ENCODE measurements at places on chromosomes 16 and 17.
A peak's percentile ranks its signal among the peaks of the same experiment; 100 is the strongest.

- no peak for DNase-seq
Observed at GRCh38 chr16:15597822-15598647, 44.9 kb downstream of the MARF1 start.

- DNase-seq, result no peak
Observed at GRCh38 chr17:68296217-68297191, 5.2 kb downstream of the ARSG start.

- DNase-seq, result no peak
Observed at GRCh38 chr17:81863833-81864768, 3.8 kb upstream of the P4HB start.

GRCh38 chr16:68202091-68202519 lies 33.8 kb downstream of the ESRP2 start:
- DNase-seq, result no peak

GRCh38 chr16:67506468-67506867 lies 22.2 kb upstream of the RIPOR1 start:
- DNase-seq, result no peak

DNA sequence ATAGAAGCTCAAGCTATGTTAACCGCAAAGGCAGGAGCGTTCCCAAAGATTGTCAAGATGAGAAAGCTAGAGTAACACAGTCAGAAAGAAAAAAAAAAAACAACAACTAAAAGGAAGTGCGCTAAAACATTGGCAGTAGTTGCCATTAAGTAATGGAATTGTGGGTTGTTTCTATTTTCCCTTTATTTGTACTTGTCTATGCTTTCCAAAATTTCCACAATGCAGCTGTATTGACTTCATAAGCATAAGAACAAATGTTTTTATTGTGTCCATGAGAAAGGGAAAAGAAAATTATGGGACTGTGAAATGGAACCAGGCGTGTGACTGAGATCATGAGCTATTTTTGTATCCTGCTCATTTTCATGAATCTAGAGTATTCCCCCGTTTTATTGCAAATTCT lies 153.4 kb downstream of the TMEM114 start:
- no peak for DNase-seq

- DNase-seq, result no peak
Observed at GRCh38 chr17:5238333-5238732, 3.7 kb upstream of the SCIMP start.

DNA sequence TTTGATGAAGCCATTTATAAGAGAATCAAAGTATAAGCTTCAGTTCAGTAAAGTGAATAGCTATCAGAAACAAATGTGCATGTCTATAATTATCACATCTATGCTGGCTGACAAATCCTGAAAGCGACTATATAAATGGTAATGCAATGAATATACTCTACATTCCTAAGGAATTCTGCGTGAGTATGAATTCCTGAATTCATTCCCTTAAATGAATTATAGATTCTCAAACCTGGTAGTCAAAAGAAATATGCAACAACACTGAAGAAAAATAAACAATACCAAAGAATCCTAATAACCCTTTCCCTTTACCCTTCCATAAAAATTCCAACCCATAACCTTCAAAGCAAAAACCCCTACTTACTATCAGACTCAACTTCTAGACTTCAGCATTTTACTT lies 416.6 kb upstream of the PMFBP1 start:
- no peak for DNase-seq

DNA sequence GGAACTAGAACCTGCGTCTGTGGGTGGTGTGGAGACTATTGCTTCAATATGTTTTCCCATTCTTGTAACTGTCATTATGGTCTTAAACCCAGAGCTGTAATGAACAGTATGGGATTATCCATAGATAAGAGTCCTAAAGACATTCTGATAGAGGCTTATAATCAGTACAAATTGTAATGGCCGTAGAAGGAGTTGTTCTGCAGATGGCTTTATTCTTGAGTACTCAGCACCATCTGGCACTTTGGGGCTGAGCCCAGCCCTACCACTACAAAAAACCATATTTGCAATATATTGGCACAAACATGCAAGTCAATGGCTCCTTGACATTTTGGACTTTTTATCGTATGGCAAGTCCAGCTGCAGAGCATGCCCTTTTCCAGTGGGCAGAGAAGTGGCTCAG lies 150.0 kb downstream of the HS3ST4 start:
- DNase-seq, result no peak

GRCh38 chr17:76657505-76658241 lies 14.1 kb upstream of the ST6GALNAC1 start:
- no peak for DNase-seq

GRCh38 chr16:50326835-50327465 lies 41.8 kb downstream of the BRD7 start:
- peak; percentile 14 for DNase-seq

- DNase-seq, result no peak
Observed at GRCh38 chr17:72811976-72812687, 280.4 kb downstream of the SLC39A11 start.

- no peak for DNase-seq
Observed at GRCh38 chr17:35097776-35098175, 21.9 kb downstream of the RAD51D start.

- DNase-seq, result no peak
Observed at GRCh38 chr16:52671590-52671989, 124.6 kb upstream of the TOX3 start.

- no peak for DNase-seq
Observed at GRCh38 chr17:22506231-22506630, 813.9 kb downstream of the KCNJ18 start.

GRCh38 chr16:19499006-19499405 lies 22.9 kb downstream of the GDE1 start:
- DNase-seq, result no peak

DNA sequence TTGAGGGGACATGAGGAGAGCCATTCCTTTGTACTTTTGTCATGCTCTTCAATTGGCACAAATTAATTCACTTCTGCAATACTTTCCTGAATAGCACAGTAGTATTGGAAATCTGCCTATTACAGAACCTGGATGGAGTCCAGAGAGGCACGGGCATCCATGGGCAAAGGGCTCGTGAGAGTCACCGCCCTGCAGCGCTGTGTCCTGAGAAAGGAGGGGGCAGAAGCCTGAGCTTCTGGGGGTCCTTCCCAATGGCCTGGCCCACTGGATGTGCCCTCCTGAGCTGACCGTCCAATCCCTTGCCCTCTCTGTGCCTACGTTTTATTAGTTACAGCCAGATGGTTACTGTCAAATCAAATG lies 3.5 kb downstream of the G6PC1 start:
- no peak for DNase-seq

DNA sequence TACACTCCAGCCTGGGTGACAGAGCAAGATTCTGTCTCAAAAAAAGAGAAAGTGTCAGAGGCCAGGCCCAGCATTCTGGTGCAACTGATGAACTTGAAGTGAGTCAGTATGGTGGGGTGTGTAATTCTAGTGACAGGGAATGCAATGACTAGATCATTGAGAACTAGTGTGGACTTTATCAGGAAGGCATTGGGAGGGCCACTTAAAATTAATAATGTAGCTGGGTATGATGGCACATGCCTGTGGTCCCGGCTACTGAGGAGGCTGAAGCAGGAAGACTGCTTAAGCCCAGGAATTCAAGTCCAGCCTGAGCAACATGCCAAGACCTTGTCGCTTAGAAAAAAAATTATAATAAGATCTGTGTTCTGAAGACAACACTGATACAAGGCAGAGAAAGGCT lies 90.8 kb downstream of the STX8 start:
- DNase-seq, result no peak

- no peak for DNase-seq
Observed at GRCh38 chr17:55286681-55287589, 22.2 kb downstream of the HLF start.

- no peak for DNase-seq
Observed at GRCh38 chr16:3718019-3718391, 681 bp upstream of the TRAP1 start.

DNA sequence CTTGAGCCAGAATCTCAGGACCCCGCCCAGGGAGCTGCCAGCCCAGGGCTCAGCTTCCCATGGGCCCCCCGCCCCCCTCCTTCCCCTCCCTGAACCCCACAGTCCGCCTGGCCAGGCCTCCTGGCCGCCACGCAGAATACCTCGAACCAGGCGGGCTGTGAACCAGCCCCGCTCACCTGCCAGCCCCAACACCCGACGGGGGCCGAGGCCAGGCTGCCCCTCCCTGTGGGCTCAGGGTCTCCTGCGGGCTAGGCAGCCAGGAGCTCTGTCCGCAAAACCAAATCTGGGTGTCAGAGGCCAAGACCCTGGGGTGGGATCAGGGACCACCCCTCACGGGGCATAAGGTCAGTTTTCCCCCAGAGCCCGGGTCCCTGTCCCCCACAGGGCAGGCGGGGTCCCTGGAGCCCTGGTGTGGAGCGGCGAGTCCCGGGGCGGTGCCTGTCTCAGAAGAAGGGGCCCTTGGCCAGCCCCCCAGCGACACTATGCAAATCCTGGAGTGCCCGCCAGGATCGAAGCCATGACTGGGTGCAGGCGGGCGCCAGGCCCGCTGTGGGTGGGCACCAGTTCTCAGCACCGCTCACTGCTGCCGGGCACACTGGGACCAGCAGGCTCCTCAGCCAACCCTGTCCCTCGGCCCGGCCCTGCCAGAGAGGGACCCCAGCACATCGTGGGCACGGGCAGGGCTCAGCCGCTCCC lies 6.4 kb upstream of the PRR35 start:
- no peak for DNase-seq

DNA sequence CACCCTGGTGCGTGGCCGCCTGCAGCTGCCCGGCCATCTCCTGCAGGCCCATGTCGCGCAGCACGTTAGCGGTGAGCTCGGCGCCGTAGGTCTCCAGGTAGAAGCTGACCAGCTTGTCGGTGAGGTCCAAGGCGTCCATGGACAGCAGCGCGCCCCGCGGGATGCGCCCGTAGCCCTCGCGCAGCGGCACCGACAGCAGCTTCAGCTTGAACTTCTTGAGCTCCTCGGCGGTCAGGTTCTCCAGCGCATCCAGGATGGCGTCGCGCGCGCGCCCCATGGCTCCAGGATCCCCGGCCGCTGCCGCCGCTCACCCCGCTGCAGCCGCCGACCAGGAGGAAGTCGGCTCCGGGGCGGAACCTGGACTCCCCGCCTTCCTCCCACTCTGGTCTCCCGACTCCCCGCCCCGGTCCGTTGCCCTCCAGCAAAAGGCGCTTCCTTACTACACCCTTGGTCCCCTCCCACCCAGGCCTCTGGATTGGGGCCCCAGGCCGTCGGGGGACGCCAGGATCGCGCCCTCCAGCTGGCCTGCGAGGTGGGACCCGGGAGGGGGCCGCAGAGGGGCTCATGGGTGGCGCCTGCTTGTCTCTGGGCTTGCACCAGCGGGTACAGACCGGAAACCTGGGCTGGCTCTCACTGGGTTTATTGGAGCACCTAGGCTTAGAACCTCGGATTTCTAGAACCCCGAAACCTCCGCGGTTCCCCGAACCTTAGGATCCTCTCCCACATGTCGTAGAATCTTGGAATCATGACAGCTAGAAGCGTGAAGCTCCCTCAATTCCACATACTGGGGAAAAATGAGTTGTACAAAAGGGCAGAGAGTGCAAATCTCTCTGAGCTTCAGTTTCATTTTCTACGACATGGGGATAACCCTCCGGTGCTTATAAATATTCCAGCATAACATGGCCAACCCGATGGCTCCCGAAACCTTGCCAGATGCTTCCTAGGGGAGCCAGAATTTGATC lies at the start of gene PYCARD:
Gene PYCARD, minus strand, starts transcription at position 347 of the 962 bp plus-strand sequence. Its CDS starts 70 bp downstream, at position 277.
- DNase-seq, result no peak

GRCh38 chr17:36934692-36935630 lies 2.3 kb upstream of the LHX1 start:
- no peak for DNase-seq

- no peak for DNase-seq
Observed at GRCh38 chr17:44776628-44777393, 18.0 kb downstream of the ADAM11 start.

- no peak for DNase-seq
Observed at GRCh38 chr16:59591480-59591879, 857.4 kb upstream of the GOT2 start.

DNA sequence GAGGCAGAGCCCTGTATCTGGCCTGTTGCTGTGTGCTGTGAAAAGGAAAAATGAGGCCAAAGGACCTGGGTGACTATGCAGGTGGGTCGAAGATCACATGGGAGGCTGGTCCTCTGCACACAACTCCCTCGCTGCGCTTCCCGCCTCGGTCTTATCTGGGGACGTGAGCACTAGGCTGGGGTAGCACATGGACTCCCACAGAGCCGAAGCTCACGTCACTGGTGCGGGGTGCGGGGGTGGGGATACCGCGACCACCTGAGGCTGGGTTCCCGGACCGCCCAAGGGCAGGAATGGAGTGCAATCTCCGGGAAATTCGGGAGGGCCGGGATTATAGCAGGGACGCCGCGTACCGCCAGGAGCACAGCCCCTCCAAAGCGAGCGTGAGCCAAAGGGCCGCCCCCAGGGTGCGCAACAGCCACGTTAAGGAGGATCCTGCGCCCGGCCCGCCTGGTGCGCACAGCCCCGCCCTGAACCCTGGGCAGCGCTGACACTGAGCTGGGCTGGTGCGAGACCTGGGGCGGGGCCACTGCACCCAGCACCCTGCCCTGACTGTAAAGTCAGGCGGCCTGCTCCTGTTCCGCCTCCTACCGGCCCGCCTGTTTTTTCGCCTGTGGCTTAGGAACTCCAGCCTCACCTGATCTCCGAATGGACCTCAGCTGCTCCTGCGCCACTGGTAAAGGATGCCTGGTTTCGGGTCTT lies 4.8 kb downstream of the MT1A start:
- DNase-seq, result no peak

DNA sequence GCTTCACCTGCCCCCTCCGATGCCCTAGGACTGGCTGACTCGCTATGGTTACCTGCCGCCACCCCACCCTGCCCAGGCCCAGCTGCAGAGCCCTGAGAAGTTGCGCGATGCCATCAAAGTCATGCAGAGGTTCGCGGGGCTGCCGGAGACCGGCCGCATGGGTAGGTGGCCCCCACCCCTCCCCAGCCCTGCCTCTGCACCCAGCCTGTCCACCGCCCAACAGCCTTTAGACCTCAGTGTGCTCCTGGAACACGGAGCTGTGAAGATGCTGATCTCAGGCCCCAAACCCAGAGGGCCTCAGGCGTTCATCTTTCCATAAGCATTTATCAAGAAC lies 993 bp downstream of the MMP25 start:
- no peak for DNase-seq

DNA sequence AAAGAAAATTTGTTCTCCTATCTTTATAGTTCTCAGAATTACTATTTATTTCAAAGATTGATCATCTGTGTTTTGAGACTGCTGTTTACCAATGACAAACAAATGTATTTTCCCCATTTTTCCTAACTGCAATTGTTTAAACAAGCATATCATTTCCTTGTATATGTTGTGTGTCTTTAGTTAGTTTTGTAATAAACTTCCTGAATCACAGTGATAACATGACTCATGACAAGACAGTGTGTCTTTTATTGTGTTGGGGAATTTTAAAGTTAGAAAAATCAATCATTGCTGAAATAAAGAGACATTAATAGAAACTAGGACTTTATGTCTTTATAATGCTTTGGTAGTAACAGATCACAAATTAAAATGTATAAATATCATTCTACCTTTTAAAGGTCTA lies 348.5 kb downstream of the KCNJ2 start:
- DNase-seq, result no peak
